Panc1 (cell line): ENCODE measurements at places on chromosomes 12 and 14.

DNA sequence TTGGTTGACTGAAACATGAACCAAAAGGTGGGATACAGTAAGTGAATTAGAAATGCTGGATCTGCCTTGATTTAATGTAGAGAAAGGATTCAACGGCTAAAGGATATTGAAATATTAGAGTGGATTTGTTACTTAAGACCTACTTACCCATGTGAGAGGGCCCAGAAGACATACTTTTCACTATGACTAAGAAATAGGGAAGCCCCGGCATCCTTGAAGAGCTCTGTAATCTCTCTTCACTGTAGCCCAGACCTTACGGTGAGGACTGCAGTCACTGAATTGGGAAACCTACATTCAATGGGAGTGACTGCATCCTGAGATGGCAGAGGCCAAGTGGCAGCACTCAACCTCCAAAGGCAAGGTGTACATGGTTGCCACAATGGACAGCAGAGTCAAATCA is 52.5 kb downstream of the KANSL2 start:
- no peak for DNase-seq

- no peak for DNase-seq
These were observed 59.9 kb downstream of the TRAFD1 start for GRCh38 chr12:112185093-112185923.

DNA sequence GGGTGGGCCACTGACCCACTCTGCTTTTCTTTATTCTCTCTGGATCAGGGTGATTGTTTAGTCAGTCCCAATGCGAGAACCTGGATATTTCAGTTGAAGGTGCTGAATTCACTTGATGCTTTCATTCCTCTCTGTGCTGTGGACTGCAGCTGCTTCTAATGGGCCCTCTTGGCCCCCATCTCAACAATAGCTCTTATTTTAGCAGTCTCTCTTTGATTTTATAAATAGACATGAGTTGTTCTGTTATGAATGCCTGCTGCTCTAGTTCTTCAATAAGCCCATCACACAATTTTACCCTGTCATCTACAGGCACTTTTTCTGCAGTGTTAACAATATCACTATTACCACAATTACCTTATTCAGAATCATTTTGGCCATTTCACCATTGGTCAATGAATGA is 54.1 kb upstream of the YARS2 start:
- DNase-seq, result no peak

- DNase-seq, result no peak
These were observed 72.4 kb downstream of the FERMT2 start for GRCh38 chr14:52878469-52878868.

GRCh38 chr14:30257946-30258661 is 300.9 kb upstream of the G2E3 start:
- no peak for DNase-seq

DNA sequence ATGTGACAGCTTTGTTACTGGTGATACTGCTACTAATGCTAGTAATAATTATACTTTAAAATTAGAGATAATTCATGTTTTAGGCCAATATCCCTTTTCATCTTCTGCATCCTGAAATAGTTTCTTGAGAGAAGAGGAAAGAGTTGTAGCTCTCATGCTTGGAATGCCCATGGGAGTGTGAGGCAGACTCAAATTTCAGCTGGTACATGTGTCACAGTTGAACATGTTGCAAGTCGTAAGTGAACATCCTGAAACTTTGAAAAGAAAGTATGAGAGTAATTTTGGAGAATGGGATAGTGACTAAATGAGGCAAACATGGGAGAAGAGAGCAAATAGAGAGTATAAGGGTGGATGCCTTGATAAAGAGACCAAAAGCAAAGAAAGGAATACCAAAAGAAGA is 168.0 kb downstream of the TMTC3 start:
- DNase-seq, result no peak
